Neural progenitor cell (in vitro differentiated cells): ENCODE measurements at places on chromosomes 5 and 9.
A peak's percentile ranks its signal among the peaks of the same experiment; 100 is the strongest.

- no peak for DNase-seq
Measured at GRCh38 chr5:160743027-160743426, 109.0 kb downstream of the ATP10B start.

GRCh38 chr9:89358985-89359384 lies 40.7 kb downstream of the SECISBP2 start:
- peak; percentile 40 for DNase-seq

DNA sequence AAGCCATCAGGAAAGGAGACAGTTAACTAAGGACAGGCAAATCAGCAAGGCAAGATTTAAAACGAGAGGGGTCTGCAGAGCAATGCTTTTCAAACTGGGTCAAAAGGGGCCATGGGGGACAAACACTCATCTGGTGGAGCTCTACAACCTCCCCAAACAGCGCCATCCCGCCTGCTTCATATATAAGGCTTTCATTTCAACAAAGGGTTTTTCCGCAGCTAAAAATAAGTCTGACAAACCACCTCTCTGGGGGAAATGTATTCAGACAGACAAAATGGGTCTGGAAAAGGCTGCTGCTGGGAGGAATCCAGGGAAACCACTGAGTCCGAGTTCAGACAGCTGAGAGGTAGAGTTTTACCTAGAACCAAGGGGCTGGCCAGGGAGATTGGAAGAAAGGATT lies 8.3 kb upstream of the SEPTIN8 start:
- no peak for DNase-seq

- DNase-seq, result peak; percentile 76
Measured at GRCh38 chr9:132160802-132161742, 786 bp upstream of the NTNG2 start.

- DNase-seq, result peak; percentile 84
Measured at GRCh38 chr5:36066540-36067210, at the start of gene UGT3A2. Gene UGT3A2, minus strand, starts transcription at chr5:36066882. Its CDS starts 93 bp downstream, at chr5:36066789.

DNA sequence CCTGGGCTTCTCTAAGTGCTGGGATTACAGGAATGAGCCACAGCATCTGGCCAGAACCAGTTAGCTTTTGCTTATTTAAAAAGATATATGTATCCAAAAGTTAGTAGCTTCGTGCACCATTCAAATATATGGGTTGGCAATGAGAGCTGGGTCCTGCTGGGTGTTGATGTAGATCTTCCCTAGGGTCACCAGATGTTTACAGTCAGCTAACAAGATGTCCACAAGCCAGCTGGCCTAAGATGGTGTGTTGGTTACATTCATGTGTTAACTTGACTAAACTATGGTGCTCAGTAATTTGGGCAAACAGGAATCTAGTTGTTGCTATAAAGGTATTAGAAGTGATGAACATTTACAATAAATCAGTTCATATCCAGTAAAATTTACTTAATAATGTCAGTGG lies 948.6 kb upstream of the EDIL3 start:
- DNase-seq, result no peak

GRCh38 chr9:3773362-3774060 lies 247.7 kb upstream of the RFX3 start:
- no peak for DNase-seq

- DNase-seq, result no peak
Measured at GRCh38 chr9:32117291-32117690, 267.2 kb upstream of the ACO1 start.

DNA sequence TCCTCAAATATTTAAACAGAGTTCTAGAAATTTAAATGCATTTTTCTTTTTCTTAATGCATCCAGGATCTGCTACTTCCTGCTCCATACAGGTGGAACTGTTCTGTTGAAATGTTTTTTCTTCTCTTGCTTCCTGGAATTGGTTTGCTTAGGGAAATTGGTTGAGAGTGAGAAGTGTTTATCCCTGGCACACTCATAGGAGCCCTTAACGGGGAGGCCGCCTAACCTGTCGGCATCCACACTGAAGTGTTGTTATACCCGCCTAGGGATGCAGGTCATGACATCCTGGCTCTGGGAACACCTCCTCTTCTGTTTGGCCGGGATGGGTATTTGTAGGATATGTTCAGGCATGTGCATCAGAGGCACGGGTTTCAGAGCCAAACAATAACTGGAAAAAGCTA lies 239.7 kb downstream of the GADD45G start:
- DNase-seq, result no peak
